Epithelial cell of proximal tubule (primary cell): ENCODE measurements at places on chromosomes 7 and 10.

DNA sequence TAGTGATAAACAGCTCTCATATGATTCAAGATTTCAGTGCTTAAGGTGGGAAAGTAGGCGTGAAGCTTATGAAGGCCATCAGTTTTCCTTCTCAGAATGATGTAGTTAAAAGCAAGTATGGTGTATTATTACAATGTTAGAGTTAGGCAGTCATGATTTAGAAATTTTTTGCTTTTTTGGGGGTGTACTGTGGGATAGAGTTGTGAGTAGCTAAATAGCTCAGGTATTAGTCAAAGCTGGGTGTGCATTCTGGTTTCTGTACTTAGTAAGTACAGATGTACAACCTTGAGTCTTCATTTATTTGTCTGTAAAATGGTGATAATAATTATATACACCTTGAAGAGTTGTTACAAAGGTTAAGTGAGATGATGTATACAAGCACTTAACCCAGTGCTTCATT is 52.2 kb downstream of the R3HCC1L start:
- no peak for DNase-seq

GRCh38 chr7:1967512-1968396 is 265.0 kb downstream of the MAD1L1 start:
- no peak for DNase-seq

DNA sequence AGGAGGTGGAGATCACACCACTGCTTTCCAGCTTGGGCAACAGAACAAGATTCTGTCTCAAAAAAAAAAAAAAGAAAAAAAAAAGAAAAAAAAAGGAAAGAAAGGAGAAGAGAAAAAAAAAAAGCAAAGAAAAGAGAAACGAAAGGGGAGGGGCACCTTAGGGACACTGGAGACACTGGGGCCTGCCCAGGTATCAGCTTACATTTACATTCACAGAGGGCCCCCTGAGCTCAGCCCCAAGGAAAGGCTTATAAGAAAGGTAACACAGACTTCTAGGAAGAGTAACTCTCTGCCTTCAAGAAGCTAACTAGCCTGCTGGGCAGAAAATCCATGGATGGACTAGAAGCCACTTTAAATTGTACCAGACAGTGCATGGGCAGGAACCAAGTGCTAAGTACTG is 108.8 kb downstream of the NPY start:
- DNase-seq = no peak

DNA sequence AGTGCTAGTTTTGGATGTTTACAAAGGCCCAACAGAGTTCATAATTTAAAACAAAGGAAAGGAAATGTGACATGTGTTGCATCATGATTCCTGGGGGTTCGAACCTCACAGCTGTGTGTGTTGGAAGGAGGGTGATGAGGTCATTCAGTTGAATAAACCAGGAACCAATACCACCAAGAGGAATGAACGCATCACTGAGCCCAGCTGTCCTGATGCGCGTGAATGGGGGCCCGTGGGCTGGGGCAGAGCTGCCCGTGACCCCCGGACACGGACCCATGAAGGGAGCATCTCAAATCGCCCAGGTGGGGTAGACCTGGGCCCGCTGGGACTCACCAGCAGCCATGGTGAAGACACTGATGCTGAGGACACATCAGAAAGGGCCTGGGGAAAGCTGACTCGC is 33.0 kb downstream of the BRI3 start:
- DNase-seq = no peak

GRCh38 chr7:96401200-96401599 is 79.3 kb upstream of the SLC25A13 start:
- no peak for DNase-seq

DNA sequence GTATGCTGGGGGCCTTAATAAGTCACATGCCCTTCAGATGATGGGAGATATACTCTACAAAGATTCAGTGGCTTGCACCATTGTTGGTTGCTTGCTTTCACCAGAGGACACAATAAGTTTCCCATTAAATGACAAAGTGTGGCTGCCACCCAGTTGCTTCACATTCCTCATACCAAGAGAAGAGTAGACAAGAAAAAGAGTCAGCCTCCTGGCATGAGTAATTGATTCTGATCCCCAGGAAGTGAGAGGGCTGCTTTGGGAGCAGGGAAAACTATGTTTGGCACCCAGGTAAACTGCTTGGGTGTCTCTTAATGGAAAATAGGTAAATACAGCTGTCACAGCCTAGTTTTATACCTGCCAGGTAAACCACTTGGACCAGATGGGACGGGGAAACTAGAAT is 66.7 kb upstream of the IL6 start:
- DNase-seq = no peak

DNA sequence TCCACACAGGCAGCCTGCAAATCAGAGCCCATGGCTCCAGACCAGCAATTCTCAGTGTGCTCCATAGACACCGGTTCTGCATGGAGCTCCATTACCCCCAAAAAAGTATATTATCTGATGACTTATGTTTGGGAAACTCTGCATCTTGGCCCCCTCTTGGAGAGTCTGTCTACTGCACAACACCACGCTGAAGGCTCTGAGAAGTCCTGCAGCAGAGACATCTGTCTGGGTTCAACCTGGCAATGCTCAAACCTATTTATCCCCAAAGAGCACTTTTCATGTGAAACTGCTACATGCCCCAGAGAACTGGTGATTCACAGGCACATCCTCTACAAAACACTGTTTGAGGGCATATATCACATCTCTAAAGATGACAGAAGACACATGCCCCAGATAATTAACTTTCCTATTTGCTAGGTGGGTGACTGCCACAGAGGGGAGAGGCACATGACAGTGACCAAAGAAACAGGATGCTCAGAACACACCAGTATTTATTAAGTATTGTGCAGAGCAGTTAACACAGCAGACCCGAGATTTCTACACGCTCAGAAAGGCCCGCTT is 83.8 kb downstream of the DLG5 start:
- DNase-seq = no peak

- no peak for DNase-seq
Observed at GRCh38 chr10:72800000-72800740, 93.4 kb upstream of the OIT3 start.

DNA sequence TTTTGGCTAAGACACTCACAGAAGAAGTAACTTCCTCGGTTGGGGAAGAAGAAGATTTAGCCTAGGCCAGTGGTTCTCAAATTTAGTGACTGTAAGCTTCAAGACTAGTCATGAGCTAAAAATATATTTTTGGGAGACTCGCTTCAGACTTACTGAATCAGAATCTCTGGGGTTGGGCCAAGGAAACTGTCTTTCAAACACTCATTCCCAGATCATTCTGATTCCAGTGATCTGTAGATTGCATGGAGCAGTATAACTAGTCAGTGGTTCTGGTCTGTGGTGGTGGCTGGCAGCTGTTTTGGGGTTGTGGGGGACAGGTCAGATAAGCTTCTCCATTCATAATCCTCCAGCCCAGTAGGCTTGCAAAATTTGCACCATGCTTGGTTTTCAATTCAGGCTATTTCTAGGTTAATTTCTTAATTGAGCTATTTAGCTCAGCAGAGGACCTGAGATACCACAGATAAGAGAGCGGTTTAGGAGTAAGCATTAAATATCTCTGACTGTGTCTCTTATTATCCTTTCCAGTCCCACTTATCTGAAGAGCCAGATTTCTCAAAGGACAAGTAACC is 3.8 kb upstream of the KAT6B start:
- no peak for DNase-seq

GRCh38 chr7:137753948-137754851 is 92.6 kb downstream of the DGKI start:
- DNase-seq = no peak

GRCh38 chr7:26700386-26700785 is 164.0 kb downstream of the SKAP2 start:
- no peak for DNase-seq

- DNase-seq = no peak
Observed at GRCh38 chr7:41148521-41148951, 554.4 kb downstream of the INHBA start.

DNA sequence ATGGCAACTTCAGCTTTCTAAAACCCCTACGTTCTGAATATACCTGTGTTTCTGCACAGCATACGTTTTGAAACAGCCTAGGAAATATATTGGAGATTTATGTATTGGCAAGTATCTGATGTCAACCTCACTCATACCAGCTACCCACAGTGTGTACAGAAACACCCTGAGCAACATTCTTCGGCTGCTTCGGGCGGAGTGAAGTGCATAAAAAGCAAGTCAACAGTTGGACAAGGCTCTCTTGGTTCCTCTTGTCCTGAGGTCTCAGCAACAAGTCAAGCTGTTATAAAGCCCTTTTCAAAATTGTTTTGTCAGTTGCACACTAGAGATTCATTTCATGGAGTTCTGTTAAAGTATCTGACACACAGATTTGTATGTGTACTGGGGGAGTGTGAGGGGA is 40.0 kb upstream of the PAPSS2 start:
- no peak for DNase-seq

DNA sequence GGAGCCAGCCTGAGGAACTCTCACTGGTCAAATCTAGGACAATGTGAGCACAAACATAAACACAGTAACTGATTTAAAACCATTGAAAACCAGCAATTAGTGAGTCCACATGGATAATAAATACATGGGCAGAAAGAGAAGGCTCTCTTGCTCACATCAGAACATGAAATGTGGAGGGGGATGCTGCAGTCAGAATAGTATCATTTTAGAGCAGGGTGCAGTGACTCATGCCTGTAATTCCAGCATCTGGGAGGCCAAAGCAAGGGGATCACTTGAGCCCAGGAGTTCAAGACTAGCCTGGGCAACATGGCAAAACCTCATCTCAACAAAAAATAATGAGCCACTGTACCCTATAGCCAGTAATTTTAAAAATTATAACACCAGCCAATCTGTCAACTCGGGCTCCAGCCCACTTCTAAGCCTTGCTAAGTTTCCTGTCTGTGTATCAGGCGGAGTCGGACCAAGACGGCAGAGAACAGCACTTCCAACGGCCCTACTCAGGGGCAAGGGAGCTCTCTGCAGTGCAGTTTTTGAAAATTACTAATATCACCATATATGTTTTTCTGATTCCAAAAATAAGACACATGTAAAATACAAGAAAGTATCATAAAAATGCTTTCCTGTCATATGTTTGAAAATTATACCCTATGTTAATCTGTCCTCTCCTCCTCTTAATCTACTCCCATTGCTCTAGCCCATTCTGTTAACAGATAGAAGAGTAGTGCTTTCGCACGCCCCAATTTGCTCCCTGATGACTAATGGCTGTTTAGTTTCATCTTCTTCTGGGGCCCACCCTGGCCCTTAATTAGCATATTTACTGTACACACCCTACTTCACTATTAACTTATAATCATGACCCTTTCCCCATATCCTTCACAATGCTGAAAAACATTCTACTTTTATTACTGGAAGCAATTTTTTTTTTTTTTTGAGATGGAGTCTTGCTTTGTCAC is 17.1 kb downstream of the URGCP start:
- DNase-seq = no peak

DNA sequence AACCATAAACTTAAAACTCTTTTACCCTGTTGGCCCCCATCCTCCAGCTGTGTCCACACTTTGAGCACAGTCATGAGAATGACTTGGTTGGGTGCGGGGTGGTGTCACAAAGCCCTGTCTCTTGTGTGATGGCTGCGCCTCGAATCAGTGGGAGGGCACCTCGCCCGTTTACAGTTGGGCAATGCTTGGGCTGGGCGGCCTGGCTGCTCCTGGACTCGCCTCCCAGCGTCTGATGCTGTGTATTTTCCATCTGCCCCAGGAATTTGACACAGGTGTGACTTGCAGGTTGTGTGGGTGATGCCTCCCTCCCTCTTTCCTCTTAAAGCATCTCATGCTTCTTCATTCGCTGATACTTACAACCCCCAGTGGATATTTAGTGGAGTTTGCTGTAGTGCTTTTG is 33.7 kb downstream of the CHST12 start:
- no peak for DNase-seq

DNA sequence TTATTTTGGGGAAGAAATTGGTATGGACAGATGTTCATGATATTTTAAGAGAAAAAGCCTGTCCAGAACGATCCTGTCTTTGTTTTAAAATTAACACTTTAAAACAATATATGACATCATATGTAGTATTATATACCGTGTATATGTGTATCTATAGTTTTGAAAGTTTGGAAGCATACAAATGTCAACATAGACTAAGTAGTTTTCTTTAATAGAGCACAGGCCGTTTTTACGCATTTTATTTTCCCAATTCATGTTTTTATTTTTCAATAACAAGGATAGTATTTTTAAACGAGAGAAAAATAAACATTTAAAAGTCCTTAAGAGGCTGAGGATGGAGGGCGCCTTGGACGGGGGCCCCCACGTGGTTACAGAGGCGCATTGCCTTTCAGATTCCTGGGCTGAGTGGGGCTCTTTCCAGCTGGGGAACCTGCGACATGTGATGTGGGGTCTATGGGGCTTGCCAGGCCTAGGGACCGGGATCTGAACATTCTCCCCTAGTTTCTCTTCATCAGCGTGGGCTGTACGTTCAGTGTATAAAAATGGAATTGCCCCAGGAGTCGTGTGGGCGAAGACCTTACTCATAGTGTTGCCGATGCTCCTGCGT is 127.8 kb upstream of the ZNF746 start:
- DNase-seq = no peak

- no peak for DNase-seq
Observed at GRCh38 chr10:51079331-51079730, 5.0 kb downstream of the PRKG1 start.

DNA sequence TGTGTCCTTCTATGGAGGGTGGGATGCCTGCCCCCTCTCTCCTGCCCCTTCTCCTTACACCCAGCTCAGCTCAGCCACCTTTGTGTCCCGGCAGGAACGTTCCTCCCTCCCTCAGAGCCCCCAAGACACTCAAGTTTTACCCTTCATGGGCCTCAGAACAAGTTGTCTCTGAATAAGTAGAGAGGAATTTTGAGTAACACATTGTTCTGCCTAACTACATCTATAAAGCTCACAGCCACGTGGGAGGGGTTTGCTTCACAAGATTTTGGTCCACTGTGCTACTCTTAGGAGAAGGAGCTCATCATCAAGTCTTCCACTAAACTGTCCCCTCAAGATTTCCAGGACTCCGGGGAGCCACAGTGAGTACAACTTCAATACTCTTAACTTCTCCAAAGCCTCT is 51.6 kb upstream of the ZNF32 start:
- DNase-seq = no peak

GRCh38 chr10:9670911-9671310 is 1346.8 kb upstream of the CELF2 start:
- no peak for DNase-seq

GRCh38 chr10:58833771-58834561 is 321.3 kb downstream of the BICC1 start:
- no peak for DNase-seq

GRCh38 chr7:137417464-137417863 is 73.9 kb upstream of the PTN start:
- DNase-seq = no peak
